ENCODE measurements at places on chromosomes 13 and 19.

- DNase-seq, result no peak
Observed at GRCh38 chr19:53915000-53915399, 5.9 kb downstream of the CACNG7 start.

DNA sequence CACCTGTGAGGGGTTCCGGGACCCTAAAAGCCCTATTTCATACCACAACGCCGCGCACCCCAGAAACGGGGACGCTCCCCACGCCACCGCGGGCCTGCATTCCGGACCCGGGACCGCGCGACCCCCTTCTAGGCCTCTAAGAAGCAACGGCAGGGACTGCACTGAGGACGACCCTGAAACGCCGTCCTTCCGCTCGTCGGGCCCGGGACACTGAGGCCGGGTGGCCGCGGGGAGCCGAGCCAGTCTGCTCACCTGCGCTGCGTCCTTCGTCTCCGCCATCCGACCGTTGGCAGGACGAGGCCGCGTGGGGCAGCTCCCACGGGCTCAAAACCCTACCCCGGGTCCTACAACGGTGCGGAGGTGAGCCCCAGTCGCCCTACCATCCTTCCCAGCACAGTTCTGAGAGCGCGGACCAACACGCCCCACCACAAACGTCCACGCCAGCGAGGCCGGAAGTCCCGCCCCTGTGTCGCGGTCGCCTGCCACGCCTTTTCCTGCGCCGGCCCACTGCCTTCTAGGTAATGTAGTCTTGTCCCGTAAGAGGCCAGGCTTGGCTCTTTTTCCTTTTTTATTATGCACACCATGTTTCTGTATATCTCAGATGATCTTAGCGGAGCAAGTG, at the start of gene ZNF550:
Gene ZNF550, minus strand, starts transcription at position 460 of the 622 bp plus-strand sequence. Its CDS starts 181 bp downstream, at position 279.
- peak; percentile 28 for DNase-seq

DNA sequence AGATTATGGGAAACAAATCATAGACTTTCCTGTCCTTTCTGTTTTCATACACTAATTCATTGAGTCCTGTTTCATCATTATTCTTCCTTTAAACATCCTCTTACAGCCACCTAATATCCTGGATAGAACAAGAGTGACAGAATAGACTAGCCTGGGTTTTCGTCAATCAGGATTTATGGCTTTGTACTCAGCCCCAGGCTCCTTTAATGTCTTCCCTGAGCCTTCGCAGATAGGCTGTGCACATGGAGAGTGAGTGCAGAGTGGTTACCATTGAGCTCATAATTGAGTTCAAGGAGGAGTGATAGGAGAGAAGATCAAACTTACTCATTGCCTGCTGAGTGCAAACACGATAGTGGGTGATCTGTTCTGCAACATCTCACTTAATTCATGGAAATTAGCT, 304.9 kb downstream of the TDRD3 start:
- DNase-seq, result no peak

DNA sequence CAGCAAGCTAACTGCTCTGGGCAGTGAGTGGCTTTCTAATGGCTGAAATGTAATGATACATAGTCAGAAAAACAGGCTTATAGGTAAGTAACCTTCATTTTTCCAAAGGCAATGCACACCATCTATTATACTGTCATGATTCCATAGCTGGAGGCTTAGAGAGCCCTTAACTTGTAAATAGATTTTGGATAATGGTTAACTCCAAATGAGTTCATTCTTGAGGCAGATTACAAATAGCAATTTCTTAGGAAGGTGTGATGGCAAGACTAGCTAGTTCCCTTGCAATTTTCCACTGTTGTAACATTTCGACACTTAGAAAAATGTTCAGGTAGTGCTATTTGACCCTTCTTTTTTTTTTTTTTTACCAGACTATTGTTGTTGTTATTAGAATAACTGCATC, 789.8 kb upstream of the PCDH9 start:
- DNase-seq, result no peak

DNA sequence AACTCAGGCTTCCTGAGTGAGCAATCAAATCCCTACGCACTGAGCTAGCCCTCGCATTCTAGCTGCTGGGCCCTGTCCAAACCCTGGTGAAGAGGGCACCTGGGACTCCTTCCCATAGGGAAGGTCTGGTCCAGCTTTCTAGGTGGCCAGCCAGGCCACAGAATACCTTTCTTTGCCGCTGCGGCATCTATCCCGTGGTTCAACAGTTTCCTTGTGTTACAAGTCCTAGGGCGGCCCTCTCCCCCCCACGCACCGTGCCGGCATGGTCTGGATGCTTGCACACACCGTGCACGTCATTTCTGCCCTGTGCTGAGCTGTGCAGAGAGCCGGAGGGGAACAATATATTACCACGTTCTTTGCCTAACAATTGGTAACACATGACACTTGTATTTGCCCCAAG, 164.6 kb upstream of the TSHZ3 start:
- DNase-seq, result no peak

GRCh38 chr19:38018694-38019395, 111.8 kb downstream of the SIPA1L3 start:
- DNase-seq, result no peak

DNA sequence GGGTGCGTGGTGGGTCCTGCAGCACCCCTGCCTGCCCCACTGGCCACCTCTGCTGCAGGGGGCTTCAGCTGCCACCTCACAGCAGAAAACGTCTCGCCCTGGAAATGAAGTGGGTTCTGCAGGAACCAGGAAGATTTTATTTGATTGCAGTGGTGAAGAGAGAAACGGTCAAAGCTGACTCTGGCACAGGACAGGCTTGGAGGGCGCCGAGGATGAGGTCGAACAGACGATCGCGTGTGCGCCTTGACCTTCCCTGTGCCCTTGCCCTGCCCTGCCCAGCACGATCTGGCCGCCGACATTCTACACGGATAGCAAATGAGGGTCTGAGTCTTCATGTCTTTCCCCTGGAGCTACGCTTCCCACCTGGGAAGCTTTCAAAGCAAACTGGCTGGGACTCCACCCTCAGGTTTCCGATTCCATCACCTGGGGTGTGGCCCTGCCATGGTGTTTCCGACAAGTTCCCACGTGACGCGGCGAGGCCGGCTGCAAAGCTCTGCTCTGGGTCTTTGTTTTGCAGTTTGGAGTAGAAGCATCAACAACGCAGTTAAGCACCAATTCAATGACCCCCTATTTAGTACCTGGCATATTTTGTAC, 50.3 kb upstream of the TUBGCP3 start:
- DNase-seq, result no peak

DNA sequence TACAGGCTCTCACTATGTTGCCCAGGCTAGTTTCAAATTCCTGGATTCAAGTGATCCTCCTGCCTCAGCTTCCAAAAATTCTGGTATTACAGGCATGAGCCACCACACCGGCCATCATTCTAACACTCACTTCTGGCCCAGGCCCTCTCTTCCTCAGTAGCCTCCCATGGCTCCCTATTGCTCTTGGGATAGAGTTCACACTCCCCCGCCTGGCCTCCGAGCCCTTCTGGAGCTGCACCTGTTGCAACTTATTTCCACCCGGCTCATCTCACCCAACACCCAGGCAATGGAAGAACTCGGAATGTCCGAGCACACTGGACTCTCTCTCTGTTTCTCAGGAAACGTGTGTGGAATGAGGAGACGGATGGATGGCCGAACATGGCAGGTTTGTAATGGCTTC, 9.0 kb upstream of the SBK3 start:
- DNase-seq, result no peak

DNA sequence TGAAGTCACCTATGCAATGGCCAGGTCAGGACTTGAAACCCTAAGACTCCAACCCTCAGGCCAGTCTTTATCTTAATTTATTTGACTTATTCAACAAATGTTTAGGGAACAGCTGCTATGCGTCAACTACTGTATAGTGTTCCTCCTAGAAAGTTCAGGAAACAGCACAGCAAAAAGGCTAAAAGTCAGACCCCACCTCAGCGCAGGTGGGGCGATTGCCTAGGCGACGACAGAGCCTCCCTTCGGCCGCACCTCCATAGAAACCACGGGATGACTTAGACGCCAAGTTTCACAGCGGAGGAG, 502 bp downstream of the VRK3 start:
- DNase-seq, result no peak

- DNase-seq, result no peak
Observed at GRCh38 chr13:112105892-112106291, 38.9 kb downstream of the SOX1 start.

DNA sequence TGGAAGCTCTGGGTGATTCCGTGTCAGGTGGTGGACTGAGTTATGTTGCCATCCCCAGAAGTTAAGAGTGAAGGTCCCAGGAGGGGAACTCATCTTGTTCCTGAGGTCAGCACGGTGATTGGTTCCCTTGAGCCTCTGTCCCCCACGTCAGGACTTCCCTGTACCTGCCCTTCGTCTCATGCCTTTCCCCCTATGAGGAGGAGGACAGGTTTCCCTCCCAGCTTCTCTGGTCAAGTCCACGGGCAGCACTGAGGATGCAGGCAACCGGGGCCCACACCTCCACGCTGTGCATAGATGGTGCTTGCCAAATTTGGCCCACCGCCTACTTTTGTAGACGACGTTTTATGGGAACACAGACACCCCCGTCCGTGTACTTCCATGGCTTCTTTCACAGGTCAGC, 42.7 kb downstream of the TEX29 start:
- DNase-seq, result no peak

- DNase-seq, result no peak
Observed at GRCh38 chr13:80483157-80483556, 142.2 kb upstream of the SPRY2 start.

GRCh38 chr13:80284290-80284689, 56.6 kb downstream of the SPRY2 start:
- no peak for DNase-seq

DNA sequence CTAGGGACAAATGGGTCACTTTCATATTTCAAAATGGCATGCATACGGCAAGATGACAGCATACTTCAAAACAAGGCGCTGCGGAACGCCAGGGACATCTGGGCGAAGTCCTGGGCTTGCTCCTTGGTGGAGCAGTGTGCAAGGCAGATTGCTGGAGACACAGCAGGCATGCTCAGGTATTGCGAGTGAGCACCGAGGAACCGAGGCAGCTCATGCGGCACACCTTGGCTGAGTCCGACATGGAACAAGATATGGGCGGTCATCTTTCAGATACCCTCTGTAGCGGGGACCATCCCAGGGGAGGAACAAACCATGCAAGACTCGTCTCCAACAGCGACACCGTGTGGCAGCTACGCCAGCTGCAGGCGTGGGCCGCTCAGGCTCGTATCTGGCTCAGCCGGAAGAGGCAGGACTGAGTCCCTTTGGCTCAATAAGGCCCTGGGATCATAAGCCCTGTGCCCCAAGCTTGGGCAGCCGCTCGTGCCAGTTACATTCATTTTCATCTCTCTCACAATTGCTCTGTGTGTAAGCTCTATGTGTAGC, 112.4 kb downstream of the NUFIP1 start:
- DNase-seq, result no peak

DNA sequence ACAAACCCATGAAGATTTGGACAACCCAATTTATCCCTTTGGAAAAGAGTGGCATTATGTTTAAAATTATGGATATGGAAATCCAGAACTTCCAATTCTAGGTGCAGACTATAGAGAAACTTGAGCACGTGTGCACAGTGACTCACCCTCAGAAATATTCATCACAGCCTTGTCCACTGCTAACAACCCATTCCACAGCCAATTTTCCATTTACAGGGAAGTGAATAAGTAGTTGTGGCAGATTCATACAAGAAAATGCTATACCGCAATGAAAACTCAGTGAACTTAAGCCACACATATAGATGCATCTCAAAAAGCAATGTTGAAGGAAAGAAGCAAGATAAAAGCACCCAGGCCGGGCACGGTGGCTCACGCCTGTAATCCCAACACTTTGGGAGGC, 133.3 kb downstream of the USP12 start:
- DNase-seq, result no peak

- DNase-seq, result no peak
Observed at GRCh38 chr19:30467239-30467638, 95.1 kb downstream of the ZNF536 start.

DNA sequence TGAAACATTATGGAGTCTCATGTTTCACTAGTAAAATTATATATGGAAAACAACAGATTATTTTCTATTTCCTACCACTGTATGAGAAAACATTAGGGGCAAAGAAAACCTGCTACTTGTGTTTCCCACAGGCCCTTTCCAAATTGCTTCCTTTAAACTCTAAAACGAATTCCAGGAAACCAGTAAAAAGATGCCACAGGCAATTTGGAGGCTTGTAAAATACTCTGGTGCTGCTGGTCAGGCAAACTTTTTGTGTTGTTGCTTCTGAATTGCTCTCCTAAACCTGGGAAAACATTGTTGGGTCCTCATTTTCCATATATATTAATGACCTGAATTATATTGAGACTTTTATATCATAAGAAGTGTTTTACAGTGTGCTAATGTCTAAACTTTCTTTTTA, 141.5 kb downstream of the TDRD3 start:
- no peak for DNase-seq

DNA sequence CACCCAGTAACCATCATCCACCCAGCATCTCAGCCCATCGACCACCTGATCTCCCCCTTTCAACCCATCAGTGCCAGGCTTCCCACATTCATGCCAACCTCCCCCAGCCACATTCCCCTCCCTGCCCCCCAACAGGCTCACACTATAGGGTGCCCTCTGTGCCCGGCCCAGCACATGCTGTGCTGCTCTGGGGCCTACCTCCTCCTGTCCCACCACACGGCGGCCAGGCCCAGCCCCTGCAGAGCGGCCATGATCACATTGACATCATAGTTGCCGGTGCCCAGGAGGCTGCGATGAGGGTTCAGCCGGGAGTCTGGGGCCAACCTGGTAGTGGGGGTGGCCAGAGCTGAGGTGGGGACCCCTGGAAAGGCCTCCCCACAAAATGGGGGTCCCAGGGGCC, 3.6 kb downstream of the JOSD2 start:
- DNase-seq, result no peak

GRCh38 chr19:55459950-55460657, 1.3 kb downstream of the ISOC2 start:
- no peak for DNase-seq

- DNase-seq, result no peak
Observed at GRCh38 chr19:18676692-18677091, 6.8 kb upstream of the CRTC1 start.

DNA sequence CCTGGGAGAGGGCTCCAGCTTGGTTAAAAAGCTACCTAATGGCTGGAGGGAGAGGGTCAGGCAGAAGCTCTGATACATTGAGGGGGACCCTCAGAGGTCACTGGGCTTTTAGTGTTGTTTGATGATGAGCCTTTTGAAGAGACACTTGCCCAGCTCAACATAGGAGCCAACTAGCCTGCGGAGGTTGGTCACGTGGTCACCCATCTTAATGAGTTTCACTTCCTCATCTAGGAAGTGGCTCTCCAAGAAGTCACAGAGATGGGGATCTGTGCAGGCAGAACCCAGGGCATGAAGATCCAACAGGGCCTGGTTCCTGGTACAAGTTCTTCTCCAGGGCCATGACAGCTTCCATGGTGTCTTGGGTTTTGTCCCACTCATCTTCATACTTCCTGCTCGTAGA, 33.4 kb downstream of the IPO5 start:
- DNase-seq, result no peak

DNA sequence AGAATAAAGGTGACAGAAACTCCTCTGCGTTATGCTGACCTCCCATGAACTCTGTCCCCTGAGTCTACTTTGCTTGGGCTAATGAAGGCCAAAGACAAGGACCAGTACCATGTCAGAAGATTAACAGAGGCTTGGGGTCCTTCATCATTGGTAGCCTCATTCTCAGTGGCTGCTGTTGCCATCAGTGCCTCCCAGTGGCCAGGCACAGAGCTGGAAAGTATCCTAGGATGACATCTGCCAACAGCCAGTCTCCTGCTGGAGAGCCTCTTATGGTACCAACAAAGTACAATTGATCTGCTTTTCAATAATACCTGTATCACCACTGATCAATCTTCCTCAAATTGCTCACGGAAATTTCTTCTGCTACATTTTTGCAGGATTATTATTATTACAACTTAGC, 281.6 kb downstream of the DNAJC15 start:
- DNase-seq, result no peak

- no peak for DNase-seq
Observed at GRCh38 chr13:110293037-110293436, 13.9 kb downstream of the COL4A1 start.
